ENCODE measurements at places on chromosomes 3 and 15.

DNA sequence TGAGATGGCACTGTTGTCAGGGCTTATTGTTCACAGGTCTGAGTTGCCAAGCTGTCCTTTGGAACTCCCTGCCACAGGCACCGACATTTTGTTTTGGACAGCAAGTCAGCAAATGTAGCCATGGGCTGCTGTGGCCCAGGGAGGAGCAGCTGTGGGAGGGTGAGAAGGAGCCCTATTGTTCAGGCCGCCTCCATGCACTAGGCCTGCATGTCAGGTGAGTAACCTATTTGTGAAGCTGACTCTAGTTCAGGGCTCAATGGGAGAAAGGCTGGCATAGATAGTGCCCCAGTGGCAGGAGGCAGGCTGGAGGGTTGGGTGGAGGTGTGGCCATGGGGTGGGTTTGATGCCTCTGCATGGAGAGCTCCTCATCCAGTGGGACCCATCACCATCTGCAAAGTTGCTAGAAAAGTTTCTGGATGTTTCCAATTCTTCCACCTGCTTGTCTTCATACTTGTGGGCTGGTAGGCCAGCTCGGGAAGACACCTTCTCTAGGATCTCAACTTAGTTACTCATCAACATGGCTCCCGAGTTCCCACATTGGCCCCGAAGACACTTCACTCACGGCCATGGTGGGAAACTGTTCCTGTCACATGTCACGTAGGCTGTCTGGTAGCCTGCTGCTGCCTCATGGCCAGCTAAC lies 19.5 kb downstream of the AMOTL2 start:
- DNase-seq, result no peak

- DNase-seq, result no peak
Measured at GRCh38 chr3:71443332-71443731, 140.2 kb downstream of the FOXP1 start.

DNA sequence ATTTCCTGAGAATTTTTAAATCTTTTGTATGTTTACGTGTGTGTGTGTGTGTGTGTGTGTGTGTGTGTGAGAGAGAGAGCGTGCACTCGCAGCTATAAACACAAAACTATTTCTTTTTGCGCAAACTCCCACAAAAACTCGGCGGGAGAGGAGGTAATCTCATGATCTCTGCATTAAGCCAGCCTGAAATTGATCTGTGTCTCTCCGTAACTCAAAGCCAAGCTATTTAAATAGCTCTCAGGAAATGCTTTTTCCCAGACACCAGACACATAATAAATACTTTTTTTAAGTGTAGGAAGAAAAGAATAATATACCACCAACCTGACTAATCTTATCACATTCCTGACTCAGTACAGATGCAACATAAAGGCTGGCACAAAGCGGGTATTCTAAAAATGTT lies 226.8 kb downstream of the MAGI1 start:
- no peak for DNase-seq

DNA sequence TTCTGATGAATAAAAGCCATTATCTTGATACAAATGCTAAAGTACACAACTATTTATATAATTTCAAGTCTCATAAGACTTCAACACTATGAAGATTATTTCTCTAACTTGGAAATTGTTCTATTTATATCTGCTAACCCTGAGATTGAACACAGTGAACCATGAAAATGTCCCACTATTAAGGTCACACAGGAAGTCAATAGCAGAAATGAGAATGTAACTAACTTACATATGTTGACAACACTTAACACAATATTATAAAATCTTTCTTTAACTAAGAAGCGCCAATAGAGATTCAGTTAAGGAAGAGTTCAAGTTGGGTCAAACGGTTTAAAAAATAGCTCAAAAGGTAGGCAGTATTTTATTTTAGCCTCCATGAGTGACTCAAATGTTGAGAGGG lies 551.8 kb upstream of the CBLB start:
- no peak for DNase-seq

DNA sequence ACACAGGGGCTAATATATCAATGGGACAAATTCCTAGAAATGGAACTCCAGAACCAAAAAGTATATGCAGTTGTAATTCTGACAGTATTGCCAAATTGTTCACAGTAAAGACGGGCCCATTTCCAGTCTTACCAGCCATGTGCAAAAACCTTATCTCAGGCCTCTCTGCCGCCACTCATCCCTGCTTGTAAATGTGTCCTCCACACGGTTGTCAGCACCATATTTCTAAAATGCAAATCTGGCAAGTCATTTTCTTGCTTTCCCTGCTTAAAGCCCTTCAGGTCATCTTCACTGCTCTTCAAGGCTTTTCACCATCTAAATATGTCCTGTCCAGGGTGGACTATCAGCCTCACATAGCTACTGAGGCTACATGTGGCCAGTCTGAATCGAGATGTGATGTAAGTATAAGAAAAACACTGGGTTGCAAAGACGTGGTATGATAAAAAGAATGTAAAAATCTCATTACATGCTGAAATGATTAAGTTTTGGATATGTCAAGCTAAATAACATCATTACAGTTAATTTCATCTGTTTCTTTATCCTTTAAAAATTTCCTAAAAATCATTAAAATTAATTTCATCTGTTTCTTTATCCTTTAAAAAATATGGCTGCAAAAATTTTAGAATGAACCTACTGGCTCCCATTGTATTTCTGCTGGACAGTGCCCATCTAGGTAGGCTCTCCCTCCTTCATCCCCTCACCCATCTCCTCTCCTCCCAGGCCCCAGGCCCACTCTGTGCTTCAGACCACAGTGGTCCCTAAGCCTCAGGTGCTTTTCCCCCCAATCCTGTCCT lies 980 bp downstream of the PARP9 start:
- DNase-seq, result no peak

DNA sequence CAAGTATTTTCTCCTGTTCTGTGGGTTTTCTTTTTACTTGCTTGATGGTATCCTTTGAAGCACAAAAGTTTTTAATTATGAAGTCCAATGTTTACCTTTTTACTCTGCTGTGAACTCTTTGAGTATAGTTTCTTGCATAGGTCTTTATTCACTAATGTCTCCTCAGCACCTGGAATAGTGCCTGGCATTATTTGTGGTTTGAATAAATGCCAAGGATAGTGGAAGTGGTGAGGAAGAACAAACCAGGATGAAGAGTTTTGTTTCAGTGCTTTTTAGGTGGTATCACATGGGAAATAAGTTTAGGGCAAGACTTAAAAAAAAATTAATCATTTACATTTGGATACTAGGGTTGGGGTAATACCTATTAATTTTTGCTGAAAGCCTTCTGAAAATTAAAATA lies 25.7 kb downstream of the GPD1L start:
- DNase-seq, result no peak
